ENCODE measurements at places on chromosomes 11 and 22. TPM values are rescaled to one million over a fixed set of nuclear protein-coding genes. Genes with fewer than 3 reads are reported as not detected.

Gene PTPN5
- total RNA-seq: not detected

Gene OPCML
- not detected for total RNA-seq

Gene LDHA
- total RNA-seq: 295 TPM

Gene NELL1
- not detected for total RNA-seq

Gene KBTBD4
- total RNA-seq: 26.5 TPM

Gene SAA4
- not detected for total RNA-seq

Gene CCDC81
- total RNA-seq: 0.31 TPM

Gene PPP1R14B
- 643 TPM for total RNA-seq

Gene ABCG4
- total RNA-seq: not detected

Gene OR5L2
- not detected for total RNA-seq
